ENCODE measurements at places on chromosomes 12 and 14. TPM values are rescaled to one million over a fixed set of nuclear protein-coding genes. Genes with fewer than 3 reads are reported as not detected.

AQP6 gene
- polyA plus RNA-seq: 0.10 TPM

AREL1 gene
- polyA plus RNA-seq: 35.1 TPM

KRT83 gene
- polyA plus RNA-seq: not detected

- DNase-seq: peak; percentile 92
- H3K27me3 ChIP-seq: no peaks in the 10 kb centered on the region
- no peaks in the 10 kb centered on the region for H3K36me3 ChIP-seq
Observed at GRCh38 chr14:75277008-75277814, 1.4 kb upstream of the FOS start.

DNA sequence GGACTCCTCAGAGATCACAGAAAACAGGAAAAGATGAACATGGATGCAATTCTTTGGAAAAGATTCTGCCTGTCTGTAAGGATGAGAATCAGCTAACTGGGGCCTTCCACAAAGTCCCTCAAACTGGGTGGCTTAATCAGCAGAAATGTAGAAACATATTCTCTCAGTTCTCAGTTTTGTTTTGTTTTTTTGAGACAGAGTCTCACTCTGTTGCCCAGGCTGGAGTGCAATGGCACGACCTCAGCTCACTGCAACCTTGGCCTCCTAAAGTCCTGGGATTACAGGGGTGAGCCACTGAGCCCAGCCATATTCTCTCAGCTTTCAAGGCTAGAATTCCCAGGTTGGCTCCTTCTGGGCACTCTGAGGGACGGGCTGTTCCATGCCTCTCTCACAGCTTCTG is 38.2 kb upstream of the CLIP1 start:
- H3K4me3 ChIP-seq: no peak overlapping the region
- no peaks in the 10 kb centered on the region for H3K4me1 ChIP-seq
- no peak overlapping the region for H3K27ac ChIP-seq
- DNase-seq: no peak
- no peaks in the 10 kb centered on the region for H3K27me3 ChIP-seq

DNA sequence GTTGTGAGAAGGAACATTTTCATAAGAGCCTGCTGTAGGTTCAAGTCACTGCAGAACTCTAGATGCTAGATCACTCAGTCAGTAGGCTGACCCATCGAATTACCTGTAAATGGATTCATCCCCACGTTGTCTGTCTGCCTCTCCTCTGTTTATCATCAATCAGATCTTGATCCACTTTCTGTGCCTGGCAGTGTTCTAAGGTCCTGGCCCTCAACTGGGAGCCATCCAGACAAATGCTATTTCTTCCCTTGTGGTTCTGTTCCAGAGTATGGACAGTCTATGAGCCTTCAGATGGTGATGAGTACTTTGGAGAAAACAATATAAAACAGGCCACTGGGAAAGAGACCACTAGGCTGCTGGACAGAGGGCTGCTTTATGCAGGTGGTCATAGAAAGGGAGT is 699.4 kb upstream of the TMEM132C start:
- no peaks in the 10 kb centered on the region for H3K4me1 ChIP-seq
- H3K27ac ChIP-seq: no peak overlapping the region
- H3K36me3 ChIP-seq: no peaks in the 10 kb centered on the region

Measured in SK-N-SH (cell line).